ENCODE measurements at places on chromosomes 1 and 21.

DNA sequence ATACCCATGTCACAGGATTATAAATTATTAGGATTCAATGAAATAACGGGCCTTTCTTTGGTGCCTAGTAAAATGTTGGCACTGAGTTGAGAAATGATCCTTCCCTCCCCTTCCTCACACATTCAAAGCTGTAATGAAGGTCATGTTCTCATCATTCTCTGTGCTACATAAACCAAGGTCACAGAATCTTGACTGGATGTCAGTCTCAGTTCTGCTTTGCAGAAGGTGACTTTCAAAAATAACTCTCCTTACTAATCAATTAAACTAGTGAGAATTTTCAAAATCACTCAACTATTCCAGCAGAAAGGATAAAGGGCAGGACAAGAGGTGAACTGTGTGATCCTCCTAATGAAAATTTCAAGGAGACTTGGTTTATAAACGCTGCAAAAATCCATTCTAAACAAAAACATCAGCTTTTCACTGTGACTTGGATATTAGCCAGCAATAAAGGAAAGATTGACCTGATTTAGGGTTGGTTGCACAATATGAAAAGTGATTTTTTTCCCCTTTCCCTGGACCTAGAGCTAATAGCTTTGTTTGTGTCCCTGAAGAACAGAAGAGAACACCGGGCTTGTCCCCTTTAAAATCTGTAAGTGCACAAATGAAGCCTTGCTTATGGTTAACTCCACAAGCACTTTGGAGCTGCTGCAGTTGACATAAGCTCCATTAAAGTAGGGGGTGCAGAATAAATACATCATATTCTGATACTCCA is 120.1 kb downstream of the SEC16B start:
- DNase-seq = peak; percentile 8

- no peak for DNase-seq
Measured at GRCh38 chr21:17903029-17903806, 84.1 kb upstream of the C21orf91 start.

- DNase-seq = no peak
Measured at GRCh38 chr1:69163241-69163640, 404.5 kb upstream of the LRRC7 start.

DNA sequence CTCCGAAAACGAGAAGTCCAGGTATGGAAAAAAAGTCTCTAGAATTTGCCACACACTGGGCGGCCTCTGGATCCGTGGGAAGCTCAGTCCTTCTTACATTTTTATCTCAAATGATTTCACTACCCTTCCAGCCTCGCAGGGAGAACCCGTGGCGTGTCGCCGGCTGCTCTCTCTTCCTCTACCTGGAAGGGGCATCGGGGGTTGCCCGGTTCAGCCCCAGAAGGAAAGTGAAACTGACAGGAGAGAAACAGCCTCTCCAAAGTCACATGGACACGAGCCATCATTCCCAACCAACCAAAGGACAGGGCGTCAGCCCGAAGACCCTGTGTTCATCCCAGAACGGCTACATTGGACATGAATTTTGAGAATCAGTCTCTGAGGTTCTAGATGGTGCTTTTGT is 182.5 kb downstream of the ADSS2 start:
- DNase-seq = no peak

DNA sequence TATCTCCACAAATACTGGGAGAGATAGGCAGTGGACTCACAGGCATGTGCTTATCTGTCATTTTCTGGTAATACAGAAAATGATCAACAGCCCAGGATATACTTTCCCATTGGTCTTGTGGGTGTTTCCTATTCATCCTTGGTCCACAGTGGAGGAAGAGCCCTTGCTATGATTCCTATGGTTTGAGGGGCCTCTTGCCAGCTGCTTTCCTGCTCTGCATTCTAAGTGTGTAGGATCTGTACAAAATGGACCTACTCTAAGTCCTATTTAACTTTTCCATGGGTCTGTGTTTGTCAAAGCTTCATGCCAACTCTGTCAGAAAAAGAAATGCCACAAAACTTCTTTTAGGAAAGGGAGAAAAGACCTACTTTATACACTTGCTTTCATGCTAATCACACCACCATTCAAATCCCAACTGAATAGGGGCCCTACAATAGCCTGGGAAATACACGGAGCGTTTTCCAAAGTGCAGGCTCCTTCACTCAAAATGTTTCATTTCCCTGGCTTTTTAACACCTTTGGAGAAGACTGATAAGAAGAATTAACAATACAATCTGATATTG is 16.4 kb downstream of the PLPP3 start:
- DNase-seq = no peak

- no peak for DNase-seq
Measured at GRCh38 chr1:78606274-78606673, 14.0 kb upstream of the IFI44L start.

GRCh38 chr1:53860967-53861411 is 22.9 kb upstream of the NDC1 start:
- peak; percentile 43 for DNase-seq

DNA sequence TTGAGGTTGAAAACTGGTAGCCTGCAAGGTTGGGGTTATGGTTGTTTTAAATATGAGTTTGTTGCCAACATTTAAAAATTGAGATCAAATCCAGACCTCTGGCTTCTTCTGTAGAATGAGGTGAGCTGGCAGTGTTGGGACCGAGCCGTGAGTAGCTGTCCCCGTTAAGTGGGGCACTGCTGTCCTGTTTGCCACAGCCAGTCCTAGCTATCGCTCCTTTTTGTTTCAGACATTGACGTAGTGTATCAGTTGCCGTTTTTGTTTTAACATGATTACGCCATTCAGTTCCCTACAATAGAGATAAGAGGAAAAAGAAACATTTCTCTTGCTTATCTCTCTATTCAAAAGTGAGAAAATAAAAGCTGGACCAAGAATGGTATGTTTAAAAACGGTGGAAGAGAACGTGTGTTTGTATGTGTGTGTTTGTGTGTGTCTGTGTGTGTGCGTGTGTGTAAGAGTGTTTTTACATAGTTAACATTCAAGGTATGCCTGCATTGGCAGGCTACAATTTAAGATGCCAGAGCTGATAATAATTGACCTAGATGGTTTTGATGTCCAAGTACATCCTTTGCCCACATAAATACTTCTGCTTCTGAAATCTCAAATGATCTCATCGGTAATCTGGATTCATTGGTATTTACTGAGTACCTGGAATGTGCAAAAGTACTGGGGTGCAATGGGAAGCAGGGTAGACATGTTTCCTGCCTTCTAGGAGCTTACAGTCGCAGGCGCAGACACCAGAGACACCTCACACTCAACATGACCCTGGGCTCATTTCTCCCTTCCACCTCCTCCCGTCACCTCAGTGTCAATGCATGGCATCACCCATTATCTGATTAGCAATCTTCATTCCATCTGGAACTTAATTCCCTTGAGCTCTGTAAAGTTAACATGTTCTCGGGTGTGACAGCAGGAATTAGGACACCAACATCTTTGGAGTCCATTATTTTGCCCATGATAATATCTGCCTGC is 65.8 kb downstream of the HUNK start:
- no peak for DNase-seq

DNA sequence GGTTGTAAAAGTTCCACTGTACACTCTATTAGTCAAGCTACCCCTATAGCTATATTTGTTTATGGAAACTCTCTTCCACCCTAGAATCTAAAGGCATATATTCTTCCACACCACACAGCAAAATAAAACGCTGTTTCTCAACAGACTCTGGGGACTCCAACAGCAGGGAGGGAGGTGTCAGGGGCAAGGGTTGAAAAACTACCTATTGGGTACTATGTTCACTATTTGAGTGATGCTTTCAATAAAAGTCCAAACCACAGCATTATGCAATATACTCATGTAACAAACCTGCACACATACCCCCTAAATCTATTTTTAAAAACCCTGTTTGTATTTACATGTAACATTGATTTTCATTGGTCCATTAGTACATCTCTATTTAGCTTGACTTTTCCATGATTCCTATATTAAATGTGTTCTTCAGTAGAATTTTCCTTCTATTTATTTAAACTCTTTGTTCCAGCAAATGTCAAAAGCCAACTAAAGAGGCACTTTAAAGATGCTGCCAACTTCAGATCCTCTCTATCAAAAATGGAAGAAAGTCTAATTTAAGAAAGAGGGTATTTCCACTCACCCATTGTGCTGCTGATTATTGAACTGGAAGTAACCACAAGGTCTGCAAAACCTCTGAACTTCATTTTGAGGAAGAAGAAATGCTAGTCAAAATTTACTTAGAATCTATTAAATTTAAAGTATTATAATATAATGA is 26.2 kb downstream of the RGS7 start:
- no peak for DNase-seq

GRCh38 chr1:30632481-30632880 is 90.9 kb downstream of the MATN1 start:
- DNase-seq = no peak

- DNase-seq = no peak
Measured at GRCh38 chr1:63498106-63498505, 24.9 kb downstream of the ITGB3BP start.

- no peak for DNase-seq
Measured at GRCh38 chr1:40039245-40039756, 1.2 kb upstream of the CAP1 start.

- no peak for DNase-seq
Measured at GRCh38 chr1:102961549-102961948, 146.8 kb downstream of the COL11A1 start.

DNA sequence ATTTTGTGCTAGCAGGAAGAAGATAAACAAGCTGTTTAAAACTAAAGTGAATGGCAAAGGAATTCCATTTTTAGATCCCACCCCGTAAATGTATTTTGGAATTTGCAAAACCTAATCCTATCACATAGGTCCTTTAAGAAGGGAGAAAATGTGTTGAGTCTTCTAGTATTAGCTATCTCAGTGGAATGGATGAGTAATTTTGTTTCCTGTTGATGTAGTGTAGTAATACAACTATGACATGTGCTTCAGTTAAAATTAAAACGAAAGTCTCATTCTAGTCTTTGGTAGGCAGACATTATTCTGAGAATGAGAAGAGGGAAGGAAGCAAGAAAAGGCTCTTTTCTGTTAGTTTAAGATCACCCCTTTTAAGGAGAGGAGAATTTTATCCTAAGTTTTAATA is 265.9 kb upstream of the C1orf105 start:
- DNase-seq = no peak

DNA sequence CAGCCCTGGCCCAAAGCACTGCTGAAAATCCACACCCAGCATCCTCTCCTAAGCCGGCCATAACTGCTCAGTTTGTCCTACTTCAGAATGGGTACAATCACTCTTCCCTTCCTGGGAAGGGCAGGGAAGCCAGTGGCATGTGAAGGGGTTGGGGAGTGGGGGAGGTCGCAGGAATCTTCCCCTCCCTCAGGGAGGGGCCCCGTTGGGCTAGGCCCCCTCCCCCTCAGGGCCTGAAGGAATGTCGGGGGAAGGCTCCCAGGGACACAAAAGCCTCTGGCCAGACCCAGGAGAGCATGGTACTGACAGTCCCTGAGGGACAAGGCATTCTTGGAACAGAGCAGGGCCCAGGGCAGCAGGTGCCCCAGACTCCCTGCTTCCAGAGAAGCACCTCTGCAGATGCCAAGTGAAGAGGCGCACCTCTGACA is 1.2 kb downstream of the ELOVL1 start:
- DNase-seq = no peak

GRCh38 chr1:216379441-216379840 is 43.8 kb downstream of the USH2A start:
- no peak for DNase-seq

GRCh38 chr1:43666608-43667007 is 16.7 kb downstream of the KDM4A start:
- DNase-seq = no peak

DNA sequence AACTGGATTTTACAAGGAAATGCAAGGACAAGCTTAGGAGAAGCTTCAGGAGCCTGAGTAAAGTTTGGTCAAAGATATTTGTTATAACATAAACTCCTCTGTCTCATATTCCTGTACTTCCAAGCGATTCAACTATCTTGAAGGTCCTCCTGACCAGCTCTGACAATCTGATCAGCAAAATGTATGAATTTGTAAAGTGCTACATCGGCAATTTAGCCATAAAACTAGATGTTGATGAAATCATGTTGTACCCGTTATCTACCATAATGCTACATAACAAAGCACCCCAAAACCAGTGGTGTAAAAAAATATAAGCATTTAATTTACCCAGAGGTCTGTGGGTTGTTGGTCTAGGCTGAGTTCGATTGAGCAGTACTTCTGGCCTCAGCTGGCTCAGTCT is 19.5 kb upstream of the KRTAP11-1 start:
- no peak for DNase-seq

DNA sequence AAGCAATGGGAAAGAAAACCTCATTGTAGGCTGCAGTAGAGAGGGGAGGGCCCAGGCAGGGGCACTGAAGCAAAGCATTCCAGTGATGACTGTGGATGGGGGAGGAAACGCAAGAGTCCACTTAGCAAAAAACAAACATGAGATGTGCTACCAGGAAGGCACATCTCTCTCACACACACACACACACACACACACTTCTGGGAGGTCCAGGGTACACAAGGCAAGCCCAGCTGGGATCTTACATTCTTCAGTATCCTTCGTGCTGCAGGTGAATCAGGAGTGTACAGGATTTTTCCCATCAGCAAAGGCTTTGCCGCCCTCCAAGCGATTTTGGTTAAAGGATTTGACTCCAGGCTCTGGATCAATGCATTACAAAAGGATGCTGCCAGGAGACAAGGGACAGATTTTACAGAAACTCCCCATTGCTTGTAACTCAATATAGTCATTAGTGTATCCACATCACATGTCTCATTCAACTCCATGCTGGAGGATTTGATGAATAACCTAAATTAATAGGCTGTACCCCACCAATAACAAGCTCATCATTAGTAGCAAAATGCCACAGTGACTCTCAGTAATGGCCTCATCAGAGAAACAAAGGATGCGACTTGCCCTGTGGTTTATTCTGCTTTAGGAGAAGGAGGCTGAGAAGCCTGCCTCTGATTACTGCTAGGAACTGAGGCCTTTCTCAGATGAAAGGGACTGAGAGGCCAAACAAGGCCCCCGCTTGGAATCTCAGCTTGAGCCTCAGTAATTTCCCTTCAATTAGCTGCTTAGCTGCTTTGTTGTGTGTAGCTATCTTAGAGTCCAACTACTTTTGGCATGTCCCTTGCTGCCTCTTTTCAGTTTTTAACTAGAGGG is 41.6 kb downstream of the ABCA4 start:
- no peak for DNase-seq

- DNase-seq = no peak
Measured at GRCh38 chr1:165344198-165344597, 12.3 kb downstream of the LMX1A start.

GRCh38 chr1:61533546-61533945 is 191.4 kb downstream of the TM2D1 start:
- DNase-seq = no peak

- no peak for DNase-seq
Measured at GRCh38 chr1:101066260-101066936, 40.8 kb upstream of the DPH5 start.

GRCh38 chr21:21366277-21366676 is 368.1 kb downstream of the NCAM2 start:
- DNase-seq = no peak

GRCh38 chr1:940107-941014 is 16.6 kb downstream of the SAMD11 start:
- peak; percentile 69 for DNase-seq

- no peak for DNase-seq
Measured at GRCh38 chr1:181087400-181087901, 1.0 kb upstream of the IER5 start.

GRCh38 chr1:112708002-112708448 is 1.1 kb upstream of the RHOC start:
- no peak for DNase-seq

Data from hindlimb muscle (tissue), 1 donor.